Amniotic stem cell (primary cell): ENCODE measurements at places on chromosomes 5 and 9.

DNA sequence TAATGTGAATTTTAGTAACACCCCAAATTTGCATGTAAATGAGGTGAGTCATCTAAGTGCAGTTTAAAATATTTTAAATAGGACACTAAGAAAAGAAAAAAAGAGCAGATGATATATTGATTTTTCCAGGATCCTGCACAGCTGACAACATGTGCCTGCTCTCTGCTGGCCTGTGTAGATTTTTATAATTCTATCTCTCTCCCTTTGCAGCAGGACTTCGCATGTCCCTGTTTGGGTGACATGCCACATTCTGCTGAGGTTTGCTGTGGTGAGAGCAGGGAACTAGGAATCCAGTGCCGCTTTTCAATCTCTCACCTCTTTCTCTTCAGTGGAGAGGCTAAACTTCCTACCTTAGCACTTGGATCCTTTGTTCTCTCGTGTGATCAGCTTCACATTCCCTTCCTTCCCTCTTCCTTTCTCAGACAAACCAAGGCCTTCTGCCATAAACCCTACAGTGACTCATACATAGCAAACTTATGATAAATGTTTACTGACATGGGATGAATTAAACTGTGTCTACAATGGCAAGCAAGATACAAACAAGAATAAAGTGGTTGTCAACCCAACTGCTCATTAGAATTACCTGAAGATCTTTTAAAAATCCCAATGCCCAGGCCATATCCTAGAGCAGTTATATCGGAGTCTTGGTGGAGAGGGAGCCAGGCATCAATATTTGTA lies 198.8 kb upstream of the EFNA5 start:
- DNase-seq: peak; percentile 11

DNA sequence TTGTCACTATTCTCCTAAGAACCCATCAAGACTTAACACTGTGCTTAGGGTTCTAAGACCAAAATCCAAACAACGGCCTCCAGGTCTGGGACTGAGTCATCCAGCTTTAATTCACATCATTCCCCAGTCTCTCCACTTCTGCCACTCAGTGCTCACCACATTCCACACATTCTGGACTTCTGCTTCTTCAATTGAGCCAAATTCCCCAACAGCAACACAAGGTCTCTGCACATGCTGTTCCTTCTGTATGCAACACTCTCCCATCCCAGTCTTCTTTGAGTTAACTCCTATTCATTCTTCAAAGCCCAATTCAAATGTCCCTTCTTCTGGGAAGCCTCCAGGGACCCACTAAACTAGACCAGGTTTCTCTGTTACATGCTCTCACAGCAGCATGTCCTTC lies 97.8 kb downstream of the GPR21 start:
- no peak for DNase-seq

DNA sequence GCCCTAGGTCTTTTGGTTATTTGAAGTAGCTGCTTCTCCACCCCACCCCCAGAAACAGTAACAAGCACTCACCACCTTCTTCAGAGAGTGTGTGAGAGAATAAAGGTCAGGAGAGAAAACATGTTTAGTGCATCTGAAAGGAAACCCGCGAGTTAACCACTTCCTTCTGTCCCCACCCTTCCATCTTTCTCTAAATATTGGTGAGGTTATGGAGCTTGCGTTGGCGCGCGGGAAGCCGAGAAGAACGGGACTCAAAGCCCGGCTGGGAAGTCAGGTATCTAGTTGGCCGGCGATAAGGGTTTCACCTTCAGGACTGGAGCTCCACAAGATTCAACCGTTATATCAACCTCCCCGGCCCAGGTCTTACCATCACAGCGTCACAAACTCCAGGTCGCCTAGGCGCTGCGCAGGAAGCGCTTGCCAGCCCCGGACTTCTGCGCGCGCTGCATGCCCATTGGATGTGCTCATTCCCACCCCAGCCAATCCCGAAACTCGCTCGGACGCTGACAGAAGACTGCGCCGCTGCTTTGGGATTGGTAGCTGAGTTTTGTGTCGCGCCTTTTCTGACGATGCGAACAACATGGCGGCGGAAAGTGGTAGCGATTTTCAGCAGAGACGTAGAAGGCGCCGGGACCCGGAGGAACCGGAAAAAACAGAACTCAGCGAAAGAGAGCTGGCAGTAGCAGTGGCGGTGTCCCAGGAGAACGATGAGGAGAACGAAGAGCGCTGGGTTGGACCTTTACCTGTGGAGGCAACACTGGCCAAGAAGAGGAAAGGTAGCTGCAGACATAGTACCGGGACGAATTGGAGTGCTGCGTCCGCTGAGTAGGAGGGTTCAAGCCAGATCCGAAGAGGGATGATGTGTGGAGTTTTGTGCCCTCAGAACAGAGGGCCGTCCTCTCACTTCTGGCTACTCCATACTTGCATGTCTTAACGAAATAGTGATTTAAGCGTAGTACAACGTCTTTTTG lies at the start of the genes CENPK and PPWD1:
CENPK (minus strand) TSS at position 438 of the 971 bp plus-strand sequence. CDS start 8,261 bp downstream, outside the sequence.
PPWD1 (plus strand) TSS at position 566 of the 971 bp plus-strand sequence; CDS start at position 581, 15 bp downstream.
- peak; percentile 89 for DNase-seq

DNA sequence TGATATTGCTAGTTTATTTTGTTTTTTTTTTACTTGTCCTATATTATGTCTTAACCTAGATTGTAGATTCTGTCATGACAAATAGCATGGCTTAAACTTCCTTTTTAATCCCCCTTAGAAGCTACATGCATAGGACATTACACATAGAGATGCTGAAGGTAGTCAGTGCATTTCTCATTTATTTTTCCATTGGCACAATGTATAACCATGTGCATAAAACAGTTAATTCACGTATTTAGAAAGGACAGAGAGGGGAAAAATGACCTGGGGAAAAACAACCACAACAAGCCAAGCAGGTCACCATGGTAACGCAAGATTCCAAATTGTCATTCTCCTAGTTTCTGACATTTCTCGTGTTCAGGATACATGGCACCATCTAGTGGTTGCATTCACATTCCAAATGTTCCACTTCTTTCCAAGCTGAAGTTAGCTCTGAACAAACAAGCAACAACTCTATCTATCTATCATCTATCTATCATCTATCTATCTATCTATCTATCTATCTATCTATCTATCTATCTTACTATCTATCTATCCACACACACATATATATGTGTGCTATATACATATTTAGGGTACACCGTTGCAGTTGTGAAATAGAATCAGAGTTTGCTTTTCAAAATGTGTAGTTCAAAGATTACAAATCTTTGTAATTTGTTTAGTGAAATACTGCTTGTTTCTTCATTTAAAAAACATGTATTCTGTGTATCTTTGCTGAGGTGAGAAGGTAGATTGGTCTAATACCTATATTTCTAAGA lies 487.2 kb upstream of the ST8SIA4 start:
- peak; percentile 38 for DNase-seq

DNA sequence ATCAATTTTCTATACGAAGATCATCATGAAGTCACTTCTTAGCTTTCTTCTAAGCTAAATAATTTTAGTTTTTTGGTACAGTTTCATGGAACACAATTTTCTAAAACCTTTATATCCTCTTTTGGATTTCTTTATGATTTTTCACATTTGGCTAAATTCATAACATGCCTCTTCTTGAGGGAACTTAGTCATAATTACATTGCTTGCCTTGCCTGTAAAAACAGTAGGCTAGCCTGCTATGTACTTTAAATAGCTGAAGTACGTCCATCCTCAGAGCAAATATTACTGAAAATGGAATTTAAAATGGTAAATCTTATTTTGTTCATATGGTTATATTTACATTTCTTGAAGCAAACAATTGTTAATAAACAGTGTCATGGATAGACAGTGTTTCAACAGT lies 225.0 kb downstream of the VPS13A start:
- no peak for DNase-seq

GRCh38 chr5:29758986-29759421 lies 1434.5 kb upstream of the CDH6 start:
- DNase-seq: no peak

DNA sequence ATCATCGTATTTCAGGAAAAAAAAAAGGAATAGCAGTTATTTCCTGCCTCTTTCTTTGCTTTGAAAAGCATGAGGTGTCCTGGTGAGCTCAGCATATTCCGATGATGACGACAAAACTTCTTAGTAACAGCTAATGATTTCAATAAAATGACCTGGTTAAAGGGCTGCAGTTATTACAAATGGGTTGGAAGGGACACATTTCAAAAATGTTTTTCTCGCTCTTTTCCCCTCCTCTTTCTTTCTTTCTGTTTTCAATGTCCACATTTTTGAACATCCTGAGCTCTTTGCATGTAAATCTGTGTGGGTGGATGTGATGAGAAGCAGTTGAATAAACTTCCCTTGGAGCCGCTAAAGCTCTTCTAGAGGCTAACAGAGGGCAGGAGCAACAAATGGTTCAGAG lies 186.8 kb upstream of the SLC27A6 start:
- DNase-seq: no peak

DNA sequence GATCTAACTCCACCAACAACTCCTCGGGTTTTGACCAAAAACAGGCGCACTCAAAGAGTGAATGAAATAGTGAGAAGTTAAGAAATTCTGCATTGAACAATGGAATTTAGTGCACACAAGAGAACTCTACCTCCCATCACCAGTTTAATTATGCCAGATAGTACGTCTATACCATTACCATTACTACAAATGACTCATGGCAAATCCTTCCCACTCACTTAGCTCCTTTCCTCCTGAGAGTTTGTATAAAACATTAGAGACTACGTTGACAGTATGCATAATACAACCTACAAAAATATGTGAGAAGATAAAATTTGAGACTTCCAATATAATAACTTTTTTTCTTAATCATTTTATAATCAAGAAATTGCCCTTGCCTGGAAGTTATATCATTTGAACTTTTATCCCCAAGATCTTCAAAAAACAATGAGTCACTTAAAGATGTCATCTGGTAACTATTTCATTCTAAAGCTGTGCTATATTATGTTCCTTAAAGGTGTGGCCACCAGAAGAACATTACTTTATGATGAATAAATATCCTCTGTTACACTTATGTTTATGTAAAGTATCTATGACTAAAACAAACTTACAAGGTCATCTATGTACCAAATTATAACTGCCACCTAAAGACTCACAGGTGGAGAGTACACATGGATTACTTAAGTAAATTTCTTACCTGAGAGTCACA lies 297.9 kb upstream of the PTGER4 start:
- DNase-seq: no peak

DNA sequence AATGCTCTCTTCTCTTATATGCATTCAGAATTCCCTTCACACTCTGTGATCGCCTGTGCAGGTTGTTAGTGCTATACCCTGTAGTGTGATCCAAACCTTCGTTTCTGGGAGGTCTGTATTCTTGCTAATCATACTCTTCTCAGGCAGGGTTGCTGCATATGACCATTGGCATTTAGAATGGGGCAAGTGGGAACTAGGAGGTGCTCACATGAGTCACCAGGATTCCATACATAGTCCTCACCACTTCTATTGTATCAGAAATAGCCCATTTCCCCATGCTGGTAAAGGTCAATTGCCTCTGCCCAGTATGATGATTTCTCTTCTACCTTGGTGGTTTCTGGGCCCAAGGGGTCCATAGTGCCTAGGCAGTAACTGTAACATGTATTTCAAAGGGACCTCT lies 443.5 kb upstream of the CDH6 start:
- no peak for DNase-seq

- DNase-seq: no peak
Observed at GRCh38 chr5:59587489-59588337, 305.8 kb downstream of the PDE4D start.

DNA sequence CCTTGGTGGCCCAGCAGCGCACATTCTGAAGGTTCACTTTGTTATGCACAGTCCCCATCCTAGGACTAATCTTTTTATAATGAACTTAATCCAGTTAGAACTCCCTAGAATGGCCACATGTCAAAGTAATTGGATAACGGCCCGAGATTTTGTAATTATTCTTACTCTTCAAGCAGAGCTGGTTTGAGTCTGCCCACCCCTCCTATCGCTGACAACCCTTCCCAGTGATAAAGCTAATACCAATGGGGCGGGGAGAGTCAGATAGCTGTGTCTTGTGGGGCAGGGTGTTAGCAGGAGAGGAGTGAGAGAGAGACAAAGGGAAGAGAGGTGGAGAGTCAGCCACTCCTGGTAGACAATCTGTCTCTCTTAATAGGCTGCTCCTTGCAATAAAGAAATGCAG lies 356.9 kb downstream of the SLIT3 start:
- DNase-seq: no peak

DNA sequence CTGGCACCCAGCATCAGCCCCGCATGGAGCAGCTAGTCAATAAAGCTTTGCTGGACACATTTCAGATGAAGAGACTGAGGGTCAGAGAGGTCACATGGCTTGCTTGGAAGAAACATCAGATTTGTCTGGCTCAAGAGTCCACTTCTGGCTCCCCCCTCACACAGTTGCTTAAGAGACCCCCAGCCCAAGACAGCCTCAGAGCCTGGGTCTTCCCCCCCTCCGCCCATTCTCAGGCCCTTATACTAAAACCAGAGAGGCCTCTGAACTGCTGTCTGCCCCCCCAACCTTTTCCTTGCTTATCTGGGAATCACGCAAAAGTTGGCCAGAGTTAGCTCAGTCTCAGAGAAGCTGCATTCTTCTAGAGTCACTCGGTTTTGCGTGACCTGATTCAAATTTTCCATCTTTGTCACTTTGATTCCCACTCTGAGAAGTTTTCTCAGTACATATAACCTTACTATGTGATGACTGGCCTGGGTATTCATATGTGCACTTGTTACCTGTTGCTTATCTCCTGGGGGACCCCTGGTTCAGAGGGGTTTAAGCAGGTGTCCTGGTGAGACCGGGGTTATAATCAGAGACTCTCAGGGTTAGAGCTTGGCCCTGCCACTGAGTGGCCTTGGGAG lies 145.4 kb upstream of the IER5L start:
- peak; percentile 18 for DNase-seq

GRCh38 chr5:145937432-145938250 lies 1.3 kb downstream of the SH3RF2 start:
- DNase-seq: no peak

DNA sequence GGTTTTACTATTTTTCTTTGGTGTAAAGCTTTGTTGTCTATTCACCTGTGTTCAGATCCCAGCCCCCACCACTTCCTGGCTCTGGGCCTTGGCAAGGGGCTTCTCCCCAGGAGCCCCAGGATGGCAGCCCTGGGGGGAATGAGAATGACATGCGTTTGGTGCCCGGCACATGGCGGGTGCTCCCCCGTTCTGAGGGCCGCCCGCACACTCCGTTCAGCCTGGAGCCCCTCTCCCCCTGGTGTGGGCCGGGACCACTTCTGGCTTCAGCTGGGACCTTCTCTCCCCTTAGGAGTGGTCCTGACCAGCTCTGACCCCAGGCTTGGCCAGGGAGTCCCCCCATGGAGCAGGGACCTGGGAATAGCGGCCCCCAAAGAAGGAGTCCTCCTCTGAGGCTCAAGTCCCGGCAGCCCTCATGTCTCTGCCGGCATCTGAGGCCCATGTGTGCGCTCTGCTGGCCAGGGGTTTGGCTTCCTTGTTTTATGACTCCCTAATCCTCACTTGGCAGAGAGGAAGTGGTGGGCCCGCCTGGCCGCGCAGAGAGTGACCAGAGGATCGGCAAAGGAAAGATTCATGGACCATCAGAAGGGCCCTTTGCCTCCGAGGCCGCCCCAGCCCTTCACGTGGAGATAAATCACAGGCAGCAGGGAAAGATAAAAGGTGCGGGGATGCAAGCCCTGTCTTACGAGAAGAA lies 57.0 kb upstream of the LMX1B start:
- DNase-seq: no peak

DNA sequence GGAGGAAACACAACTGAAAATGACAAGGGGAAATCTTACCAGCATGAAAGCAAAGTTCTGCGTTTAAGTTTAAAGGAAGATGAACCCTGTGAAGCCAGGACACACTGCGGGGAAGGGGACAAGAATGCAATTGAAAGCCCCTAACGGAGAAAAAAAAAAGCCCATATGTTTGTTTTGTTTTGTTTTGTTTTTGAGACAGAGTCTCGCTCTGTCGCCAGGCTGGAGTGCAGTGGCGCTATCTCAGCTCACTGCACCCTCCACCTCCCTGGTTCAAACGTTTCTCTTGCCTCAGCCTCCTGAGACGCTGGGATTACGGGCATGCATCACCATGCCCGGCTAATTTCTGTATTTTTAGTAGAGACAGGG lies 2.9 kb downstream of the STK10 start:
- no peak for DNase-seq
